ENCODE measurements at places on chromosomes 3 and 15.

GRCh38 chr3:134464064-134464688 is 21.6 kb downstream of the ANAPC13 start:
- peak; percentile 89 for DNase-seq

DNA sequence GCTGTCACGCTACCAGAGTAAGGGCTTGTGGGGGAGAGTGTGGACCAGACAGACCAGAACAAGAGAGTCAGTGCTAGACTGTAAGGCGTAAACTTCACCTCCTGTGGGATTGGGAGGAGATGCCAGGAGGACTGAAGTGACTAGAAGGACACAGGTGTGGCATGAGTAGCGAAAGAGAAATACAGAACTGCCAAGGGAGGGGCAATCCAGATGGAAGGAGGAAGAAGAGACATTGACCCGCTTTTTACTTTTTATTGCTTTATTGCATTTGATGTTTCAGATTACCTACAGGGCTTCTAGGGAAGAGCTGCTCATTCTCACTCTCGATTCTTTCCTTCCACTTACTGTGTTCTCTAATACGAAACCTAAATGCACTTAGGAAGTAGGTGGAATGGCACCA is 2.1 kb downstream of the POGLUT1 start:
- no peak for DNase-seq

DNA sequence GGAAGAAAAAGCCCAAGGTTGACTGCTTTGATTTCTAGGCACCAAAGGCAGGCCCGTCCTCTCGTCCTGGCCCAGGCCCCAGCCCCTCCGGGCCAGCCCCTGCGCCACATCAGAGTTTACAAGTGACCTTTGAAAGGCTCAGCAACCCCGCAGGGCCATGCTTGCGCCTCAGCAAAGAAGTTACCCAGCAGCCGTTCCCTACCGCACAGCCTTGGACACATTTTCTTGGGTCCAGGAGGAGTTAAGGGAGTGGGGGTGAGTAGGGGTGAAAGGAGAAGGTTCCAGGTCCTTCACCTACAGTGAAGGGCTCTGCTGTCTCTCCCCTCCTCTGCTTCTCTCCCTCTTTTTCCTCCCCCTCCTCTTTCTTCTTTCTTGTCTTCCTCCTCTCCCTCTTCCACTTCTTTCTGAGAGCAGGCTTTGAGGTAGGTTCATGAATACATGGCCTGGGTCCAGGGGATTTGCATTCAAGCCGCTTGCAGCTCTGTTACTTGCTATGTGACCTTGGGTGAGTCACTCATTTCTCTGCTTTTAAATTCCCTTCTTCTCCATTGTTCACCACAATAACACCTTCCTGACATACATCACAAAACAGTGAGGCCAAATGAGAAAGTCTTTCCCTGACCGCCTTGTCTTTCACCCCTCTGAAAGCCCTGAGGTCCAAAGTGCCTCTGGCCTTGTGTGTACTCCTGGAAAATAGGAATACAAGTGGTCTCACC is 223.3 kb upstream of the TPRG1 start:
- DNase-seq: peak; percentile 17

DNA sequence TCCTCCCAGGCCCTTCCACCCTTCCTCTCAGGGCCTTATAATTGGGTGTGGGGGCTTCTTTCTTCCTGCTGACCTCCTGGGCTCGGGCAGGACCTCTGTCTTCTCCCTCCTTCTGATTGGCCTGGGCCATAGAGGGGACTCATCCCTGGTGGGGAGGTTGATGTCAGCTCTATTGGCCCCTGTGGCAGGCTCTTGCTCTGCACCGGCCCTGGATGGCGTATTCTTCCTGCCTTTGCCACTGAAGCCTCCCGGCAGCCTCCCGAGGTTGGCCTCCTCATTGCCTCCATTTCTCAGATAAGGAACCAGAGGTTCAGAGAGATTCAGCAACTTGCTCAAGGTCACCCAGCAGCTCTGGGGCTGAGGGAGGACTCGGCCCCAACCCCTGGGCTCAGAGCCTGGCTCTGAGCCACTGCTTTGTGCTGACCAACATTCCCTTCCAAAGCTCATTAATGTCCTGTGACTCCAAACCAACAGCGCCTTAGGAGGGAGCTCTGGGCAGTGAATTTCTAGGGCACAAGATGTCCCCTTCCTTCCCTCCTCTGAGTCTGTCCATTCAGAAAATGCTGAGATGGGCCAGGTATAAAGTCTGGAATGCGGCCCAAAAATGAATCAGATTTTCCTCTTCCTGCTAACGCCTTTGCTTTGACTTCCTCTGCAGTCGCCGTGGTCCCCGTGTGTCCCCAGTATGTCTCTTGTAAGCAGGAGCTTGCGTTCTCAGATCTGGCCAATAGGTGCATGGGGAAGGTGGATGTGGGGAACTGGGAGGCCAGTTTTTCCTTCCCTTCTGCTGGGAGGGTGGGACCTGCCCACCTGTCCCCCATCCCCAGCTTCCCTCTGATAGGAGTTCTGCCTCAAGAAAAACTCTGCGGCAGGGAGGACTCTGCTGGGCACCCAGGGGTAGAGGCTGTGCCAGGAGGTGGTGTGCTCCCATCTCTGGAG is 74.2 kb downstream of the HMCES start:
- DNase-seq: no peak

GRCh38 chr3:107404727-107405469 is 27.7 kb downstream of the CCDC54 start:
- no peak for DNase-seq

DNA sequence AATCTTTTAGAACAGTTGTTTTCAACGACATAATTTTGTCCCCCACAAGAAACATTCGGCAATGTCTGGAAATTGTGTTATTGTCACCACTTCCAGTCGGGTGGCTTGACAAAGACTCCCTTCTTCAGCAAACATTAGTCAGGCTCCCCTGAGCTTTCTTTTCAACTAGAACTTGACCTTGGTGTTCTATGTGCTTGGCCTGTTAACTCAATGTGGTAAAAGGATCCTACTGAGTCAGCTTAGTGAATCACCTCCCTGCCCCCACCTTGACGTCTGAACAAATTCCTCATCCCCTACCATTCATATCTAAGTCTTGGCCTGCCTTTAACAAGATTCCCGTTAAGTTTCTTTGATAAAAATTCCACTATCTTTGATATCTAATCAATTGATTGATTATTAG is 465.0 kb upstream of the ROBO1 start:
- DNase-seq: peak; percentile 71

GRCh38 chr3:185420762-185421161 is 57.8 kb downstream of the MAP3K13 start:
- DNase-seq: no peak

DNA sequence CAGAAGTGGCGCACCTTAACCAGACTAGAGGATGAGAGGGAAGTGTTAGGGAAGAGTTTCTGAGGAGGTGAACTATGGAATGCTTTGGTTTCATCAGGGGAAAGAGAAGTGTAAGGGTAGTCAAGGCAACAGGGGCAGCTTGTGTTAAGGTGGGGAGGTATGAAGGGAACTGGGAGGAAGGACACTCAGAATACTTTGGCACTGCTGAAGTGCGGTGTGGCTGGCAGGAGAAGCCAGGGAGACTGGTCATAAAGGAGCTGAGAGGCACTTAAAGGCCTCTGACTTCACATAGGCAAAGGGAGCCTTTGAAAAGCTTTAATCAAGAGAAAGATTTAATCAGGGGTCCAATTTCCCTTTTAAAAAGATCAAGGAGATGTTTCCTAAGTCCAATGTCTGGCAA is 129.0 kb downstream of the ERC2 start:
- DNase-seq: no peak

DNA sequence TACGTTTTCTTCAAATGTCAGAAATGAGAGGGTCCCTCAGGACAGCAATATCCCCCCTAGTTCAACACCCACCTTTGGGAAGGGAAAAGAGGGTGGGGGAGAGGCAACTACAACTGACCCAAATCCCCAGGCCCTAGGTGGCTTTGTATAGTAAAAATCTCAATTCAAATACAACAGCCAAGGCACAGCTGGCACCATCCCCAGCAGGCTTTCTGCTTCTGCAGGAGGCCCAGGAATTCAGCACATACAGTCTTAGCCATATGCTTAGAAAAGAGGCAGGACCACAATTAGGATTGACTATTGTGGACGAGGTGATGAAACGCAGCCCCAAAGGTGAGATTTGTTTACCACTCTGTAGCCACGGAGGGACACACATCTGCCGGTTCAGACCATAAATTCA is 15.8 kb downstream of the NR2E3 start:
- DNase-seq: no peak

- DNase-seq: no peak
Measured at GRCh38 chr3:18572809-18573208, 147.7 kb upstream of the SATB1 start.

GRCh38 chr15:76059320-76060117 is at the start of gene TMEM266:
Gene TMEM266, plus strand, starts transcription at chr15:76059985. Its CDS starts 74,279 bp downstream, at chr15:76134264.
- DNase-seq: no peak

DNA sequence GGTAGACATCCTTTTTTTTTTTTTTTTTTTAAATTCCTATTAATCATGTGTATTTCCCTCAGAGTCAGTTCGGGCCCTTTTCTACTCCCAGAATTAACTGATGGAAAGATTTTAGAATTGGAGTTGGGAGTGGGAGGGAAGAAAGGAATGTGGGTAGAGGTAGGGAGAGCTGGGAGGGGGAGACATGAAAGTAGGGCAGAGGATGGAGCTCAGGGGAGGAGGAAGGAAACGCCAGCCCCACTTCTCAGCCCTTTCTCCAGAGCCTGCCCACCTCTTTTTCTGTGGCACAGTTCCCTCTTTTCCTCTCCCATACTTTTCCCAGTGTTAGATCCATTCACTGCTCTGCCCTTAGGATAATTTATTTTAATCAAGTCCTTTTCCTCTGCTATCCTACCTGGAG is 129.4 kb downstream of the VPS8 start:
- DNase-seq: no peak

DNA sequence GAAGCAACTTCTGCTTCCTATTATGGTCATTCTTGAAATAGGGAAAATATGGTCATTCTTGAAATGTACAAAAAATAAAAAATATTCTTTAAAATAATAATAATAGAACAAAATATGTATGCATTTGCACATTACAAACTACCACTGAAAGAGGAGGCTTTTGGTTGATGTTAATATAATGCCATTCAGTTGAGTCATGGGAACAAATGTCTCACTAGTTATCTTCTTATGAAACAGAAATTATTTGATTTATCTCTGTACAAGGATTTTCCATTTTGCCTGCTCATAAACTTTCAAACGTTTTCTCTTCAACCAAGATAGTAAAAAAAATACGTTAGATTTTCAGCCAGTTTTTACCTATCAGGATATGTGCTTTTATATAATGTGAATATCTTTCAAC is 1662.7 kb downstream of the OTOL1 start:
- no peak for DNase-seq

- DNase-seq: no peak
Measured at GRCh38 chr3:46360907-46361306, 7.0 kb downstream of the CCR2 start.

- no peak for DNase-seq
Measured at GRCh38 chr3:95810462-95810861, 1003.9 kb upstream of the EPHA6 start.

- no peak for DNase-seq
Measured at GRCh38 chr15:47399100-47399499, 318.2 kb upstream of the SEMA6D start.

DNA sequence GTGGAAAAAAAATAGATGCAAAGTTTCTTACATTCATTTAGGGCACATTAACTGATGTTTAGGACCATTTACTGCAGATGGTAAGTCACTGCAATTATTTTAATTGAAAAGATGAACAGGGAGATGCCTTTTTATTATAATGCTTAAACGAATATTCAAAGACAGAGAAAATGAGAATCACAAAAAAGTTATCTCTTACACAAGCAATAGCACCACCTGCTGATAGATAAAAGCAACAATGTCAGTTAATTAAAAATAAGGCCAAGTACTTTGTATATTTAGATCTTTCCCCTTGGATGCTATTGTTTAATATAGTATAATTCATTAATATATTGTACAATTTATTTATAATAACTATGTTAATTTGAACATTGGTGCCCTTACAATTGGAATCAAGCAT is 55.9 kb downstream of the IFT80 start:
- no peak for DNase-seq

DNA sequence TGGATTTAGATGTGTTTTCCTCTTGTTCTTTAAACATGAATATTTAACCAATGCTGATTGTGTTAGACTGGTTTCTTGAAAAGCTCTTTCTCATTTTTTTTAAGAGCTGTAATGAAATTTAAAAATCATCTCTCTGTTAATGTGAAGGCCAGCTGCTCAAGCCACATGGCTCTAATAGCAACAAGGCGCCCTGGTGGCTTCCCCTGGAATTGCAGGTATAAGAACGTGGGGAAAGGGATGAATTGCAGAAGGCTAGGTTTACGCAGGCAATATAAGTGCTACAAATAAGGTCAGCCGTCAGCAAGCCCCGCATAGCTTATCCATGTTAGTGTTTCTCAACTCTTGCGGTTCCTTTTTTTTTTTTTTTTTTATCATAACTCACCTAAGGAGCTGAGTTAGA is 108.5 kb downstream of the SAMMSON start:
- no peak for DNase-seq

- no peak for DNase-seq
Measured at GRCh38 chr15:95226835-95227234, 995.5 kb downstream of the MCTP2 start.

GRCh38 chr3:63538919-63539318 is 113.6 kb upstream of the SNTN start:
- no peak for DNase-seq

DNA sequence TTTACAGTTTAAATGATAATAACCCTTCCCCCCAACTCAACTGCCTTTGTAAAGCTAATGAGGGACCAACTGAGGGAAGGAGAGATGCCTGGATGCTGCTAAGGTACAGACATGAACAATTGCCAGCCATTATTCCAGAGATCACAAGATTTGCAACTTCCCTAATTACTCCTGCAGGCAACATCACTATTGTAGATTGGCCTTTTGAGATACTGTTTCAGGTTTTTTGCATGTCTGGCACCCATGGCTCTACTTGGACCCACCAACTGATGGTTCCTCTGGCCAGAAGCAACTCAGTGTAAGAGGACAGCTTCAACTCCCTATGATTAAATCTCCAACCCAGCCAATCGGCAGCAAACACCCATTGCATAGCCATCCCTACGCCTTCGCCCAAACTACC is 478.7 kb downstream of the FHIT start:
- DNase-seq: no peak

- DNase-seq: no peak
Measured at GRCh38 chr15:58398071-58398470, 33.7 kb upstream of the LIPC start.

DNA sequence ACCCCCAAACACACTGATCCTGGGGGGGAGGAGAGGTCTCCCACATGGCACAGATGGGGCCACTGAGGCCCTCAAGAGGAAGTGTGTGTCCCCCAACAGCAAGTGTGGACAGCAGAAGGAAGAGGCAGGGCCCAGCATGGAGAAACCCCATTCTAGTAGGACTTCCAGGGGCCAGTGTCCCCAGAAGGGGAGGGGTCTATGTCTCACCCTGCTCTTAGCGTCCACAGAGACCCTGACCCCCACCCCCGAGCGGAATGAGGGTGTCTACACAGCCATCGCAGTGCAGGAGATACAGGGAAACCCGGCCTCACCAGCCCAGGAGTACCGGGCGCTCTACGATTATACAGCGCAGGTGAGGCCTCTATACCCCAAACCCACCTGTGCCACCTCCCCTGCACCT is 35.3 kb downstream of the TSPAN3 start:
- DNase-seq: no peak

Measured in T1000 (cell line).